ENCODE measurements at places on chromosomes 2 and 18.

- no peak for DNase-seq
These were observed 15.1 kb downstream of the MFF start for GRCh38 chr2:227340106-227340505.

- DNase-seq = no peak
These were observed 352.0 kb upstream of the SLC8A1 start for GRCh38 chr2:40803900-40804299.

DNA sequence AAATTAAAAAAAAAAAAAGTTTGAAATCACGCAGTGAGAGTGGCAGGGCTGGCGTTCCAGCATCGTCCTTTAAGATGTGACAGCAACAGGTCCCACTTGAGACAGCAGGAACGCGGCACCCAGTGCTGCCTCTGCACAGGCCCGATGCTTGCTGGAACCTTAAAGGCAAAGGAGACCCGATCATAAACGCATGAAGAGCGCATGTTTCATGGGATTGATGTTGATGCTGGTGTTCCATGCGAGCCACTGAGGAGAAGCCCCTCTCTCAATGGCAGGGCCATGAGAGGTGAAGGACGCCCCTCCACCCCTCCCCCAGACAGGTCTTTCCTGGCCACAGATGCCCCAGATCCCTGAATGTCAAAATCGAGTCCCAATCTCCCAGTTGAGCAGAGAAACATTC, 17.9 kb upstream of the ALPI start:
- DNase-seq = no peak

DNA sequence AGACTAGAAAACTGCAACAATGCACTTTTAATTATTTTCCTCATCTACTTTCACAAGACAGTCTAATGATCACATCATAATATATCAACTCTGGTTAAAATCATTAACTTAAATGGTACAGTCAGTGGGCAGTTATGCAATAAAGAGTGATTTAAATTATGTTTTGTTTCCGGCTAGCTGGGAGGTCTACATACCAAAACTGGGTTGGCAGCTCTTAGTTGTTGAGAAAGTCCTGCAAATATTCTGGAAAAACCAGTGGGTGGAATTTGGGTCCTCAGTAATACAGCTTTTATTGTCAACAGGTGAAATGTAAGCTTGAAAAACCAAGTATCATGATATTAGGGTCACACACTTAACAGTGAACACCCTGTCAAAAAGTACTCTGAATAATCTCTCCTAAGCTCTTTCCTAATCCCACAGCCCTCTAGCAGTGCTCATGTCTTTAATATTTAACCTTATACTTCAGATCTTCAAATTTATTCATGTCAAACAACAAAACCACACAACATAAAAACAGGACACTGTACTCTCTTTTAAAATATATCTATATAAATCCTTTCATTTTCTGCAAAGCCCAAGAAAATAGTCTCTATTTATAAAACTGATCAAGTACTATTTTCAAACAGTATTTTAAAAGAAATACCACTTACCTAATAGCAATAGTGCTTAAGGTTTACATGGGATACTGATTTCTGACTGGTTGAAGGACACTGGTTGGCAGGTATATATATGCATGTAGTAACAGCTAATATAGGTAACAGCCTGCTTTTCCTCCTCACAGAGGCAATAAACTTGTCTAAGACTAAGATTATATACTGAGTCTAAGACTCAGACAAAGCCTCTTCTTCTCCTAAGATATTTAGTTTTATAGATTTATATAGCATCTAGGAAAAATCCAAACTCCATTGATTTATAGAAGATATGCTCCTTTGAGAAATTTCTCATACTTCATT, 103.8 kb downstream of the GAREM1 start:
- peak; percentile 61 for DNase-seq

DNA sequence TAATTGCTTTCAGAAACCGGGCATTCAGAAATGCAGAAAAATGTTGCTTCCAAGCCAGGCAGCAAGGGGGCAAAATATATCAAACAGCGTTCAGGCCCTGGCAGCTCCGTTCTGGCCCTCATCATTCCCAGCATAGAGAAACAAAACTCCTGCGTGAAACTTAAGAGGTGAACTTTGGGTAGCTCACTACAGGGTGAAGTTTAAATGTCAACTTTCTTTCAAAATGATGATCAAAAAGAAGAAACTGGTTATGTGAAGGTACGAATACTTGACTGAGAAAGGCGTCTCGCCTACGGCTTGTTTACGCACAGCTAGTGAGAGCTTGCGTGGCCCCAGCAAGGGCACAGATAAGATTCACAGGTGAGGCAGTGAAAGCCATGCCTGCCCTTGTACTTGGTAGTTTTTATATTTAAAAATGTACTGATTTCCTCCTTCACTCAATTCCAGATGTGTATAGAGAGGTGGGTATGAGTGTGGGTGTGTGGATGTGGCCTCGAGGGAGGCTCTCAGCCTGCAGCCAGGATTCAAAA, 127.5 kb downstream of the NFATC1 start:
- no peak for DNase-seq

GRCh38 chr2:12649602-12650400, 66.9 kb upstream of the TRIB2 start:
- DNase-seq = peak; percentile 25

- DNase-seq = no peak
These were observed 64.3 kb downstream of the HNMT start for GRCh38 chr2:138028538-138028937.

GRCh38 chr2:178999476-178999875, 50.5 kb downstream of the CCDC141 start:
- DNase-seq = no peak

DNA sequence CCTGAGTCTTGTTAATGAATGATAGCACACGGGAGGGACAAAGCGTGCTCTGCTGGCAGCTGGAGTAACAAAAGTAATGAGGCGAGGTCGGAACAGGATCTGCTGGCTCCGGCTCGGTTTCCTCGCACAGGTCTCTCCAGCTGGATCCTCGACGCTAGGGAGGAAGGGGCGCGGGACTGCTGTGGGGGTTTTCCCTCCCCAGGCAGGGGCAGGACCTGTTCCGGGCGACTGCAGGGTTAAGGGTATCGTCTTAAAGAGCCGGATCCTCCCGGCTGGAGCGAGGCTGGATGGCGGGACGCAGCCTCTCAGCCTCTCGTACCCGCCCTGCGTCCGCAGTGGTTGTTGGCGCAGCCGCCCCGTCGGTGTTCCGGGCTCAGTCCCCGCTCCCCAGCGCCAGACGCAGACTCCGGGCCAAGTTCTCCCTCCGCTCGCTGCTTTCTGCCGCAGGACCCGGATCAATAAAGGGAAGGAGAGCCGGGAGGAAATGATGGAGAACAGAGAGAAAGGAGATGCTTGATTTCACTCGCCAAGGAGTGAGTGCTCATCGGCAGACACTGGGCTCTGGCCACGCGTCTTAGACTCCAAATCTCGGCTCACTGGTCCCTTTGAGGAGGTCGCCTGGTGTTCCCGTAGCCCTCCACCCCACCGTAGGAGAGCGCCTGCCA, 1.1 kb upstream of the LIPG start:
- DNase-seq = no peak
